ENCODE measurements at places on chromosomes 6 and 20. TPM values are rescaled to one million over a fixed set of nuclear protein-coding genes. Genes with fewer than 3 reads are reported as not detected.

GRCh38 chr6:25042036-25042521 is 106.3 kb upstream of the RIPOR2 start:
- no peak for DNase-seq

Gene PIGT
- total RNA-seq = 67.9 TPM

Gene SLC22A3
- total RNA-seq = 23.9 TPM

DNA sequence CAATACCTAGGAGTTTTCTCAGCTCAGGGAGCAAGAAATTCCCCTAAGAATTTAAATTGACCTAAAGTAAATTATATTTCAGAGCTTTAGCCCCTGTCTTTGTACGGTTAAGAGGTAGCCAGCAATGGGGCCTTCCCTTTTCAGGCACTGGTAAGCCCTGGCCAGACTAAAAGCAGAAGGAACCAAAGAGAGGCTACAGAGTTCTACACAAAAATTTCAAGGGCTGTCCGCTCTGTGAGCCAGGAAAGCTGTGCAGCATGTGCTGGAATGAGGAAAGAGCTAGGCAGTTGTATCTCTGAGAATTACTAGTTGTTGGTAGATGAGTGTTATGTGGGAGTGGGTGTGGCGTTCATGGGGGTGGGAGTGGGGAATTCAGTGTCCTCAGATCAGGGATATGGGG is 96.3 kb upstream of the MAFB start:
- DNase-seq = no peak

DNA sequence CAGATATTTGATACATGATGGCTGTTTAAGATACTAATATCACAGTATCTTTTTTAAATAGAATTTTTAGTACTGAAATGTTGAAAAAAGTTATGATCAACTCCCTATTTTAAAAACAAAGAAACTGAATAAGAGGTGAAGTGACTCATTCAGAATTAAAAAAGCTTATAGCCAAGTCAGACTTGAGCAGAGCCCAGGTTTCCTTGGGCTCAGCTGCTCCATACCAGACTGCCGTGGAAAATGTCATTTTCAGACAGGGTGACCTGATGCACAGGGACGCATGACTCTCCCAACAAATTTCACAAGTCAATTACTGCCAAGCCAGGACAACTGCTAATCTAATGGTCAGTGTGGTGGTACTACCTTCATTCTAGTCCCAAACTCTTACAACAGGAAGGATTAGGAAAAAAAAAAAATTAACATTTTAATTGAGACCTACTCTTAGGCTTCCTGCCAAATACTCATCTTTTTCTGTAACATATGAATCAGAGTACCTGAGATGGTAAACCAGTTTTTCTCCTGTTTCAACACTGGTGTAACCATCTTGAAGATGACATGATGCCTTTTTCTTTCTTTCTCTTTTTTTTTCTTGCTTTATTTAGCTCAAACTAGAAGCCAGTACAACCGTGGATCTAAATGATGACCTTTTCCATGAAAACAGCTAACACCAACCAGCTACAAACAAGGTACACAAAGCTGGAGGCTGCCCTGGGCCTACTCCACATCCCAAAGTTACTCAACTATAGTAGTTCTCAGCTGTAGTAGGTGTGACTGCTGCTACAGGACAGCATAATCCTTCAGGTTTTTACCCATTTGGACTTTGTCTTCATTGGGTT is 30.5 kb downstream of the SLC22A23 start:
- DNase-seq = no peak

DNA sequence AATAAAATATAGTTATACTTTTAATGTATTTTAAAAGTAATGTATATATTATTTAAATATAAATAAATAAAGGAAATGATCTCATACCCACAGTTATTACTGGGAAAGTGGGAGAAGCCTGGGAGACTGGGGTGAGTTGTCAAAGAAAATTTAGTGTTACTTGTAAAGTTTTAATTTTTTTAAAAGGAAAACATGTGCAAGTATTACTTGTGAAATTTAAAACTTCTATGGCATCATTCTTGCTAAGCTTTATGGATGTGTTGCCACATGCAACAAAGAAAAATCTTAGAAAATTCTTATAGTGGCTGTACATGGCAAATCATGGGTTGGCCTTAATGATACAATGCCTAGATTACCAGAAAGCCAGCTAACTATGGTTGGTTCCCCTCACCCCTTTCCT is 194.0 kb upstream of the KCNK16 start:
- DNase-seq = no peak

Measured in H7 (cell line).